ENCODE measurements at places on chromosomes 2 and 18.
A peak's percentile ranks its signal among the peaks of the same experiment; 100 is the strongest.

DNA sequence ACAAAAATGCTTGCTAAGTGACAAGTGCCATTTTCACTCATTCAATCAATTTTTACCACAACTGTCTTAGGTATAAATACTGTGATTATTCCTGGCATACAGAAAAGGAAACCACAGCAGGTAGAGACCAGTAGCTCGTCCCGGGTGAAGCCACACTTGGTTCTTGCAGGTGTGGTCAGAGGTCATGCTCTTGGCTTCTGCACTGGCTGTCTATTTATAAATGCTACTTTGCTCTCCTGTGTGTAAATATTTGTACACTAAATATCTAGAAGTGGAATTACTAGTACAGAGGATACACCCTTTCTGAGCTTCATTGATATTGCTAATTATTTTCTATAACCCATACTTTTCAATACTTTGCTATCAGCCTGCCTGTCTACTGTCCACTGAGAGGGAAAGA, 284.6 kb downstream of the MYT1L start:
- no peak for DNase-seq

DNA sequence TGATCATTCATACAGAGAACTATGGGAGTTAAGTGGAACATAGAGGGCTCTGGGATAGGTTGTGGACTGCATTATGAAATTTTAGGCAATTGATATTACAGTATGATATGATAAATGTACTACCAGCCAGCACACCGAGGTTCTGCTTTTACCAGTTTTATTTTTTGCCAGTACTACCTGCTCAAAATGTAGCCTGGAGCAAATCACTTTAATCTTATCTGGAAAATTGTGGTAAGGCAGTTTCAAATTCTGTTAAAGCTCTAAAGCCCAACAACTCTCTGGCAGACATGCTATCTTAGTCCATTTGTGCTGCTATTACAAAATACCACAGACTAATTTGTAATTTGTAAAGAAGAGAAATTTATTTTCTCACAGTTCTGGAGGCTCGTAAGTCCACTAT, 474.9 kb upstream of the CWC22 start:
- no peak for DNase-seq

DNA sequence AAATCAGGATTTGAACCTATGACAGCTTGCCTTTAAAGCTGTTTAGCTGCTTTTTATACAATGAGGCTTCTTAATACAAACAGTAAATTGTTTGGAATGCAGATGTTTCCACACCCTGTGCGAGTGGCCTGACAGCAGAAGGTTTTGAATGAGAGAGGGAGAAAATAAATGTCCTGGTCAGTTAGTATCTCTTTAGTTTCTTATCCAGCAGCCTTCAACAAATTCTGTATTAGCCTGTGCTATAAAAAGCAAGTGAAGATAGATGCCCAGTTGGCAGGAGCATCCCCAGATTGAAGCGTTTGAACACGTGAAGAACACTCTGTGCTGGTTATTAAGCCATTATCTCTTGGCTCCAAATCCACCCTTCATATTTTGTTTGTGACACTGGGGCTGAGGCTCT, 70.6 kb downstream of the CERS6 start:
- DNase-seq: no peak

DNA sequence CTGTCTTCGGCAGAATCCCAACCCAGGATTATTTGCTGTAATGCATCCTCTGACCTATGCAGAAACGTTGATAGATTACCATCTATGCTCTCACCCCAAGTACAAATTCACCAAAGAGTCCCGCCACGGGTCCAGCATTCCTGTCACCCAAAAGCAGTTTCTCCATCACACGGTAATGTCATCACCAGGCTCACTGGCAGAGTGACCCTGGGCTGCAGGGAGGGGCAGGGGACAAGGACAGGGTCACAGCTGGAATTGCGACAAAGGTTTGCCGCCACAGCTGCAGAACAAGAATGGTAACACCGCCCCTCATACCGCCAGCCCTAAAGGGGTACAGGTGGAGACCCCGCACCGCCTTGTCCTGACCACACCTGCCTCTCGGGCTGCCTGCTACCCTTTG, 40.8 kb upstream of the TMEM177 start:
- no peak for DNase-seq

DNA sequence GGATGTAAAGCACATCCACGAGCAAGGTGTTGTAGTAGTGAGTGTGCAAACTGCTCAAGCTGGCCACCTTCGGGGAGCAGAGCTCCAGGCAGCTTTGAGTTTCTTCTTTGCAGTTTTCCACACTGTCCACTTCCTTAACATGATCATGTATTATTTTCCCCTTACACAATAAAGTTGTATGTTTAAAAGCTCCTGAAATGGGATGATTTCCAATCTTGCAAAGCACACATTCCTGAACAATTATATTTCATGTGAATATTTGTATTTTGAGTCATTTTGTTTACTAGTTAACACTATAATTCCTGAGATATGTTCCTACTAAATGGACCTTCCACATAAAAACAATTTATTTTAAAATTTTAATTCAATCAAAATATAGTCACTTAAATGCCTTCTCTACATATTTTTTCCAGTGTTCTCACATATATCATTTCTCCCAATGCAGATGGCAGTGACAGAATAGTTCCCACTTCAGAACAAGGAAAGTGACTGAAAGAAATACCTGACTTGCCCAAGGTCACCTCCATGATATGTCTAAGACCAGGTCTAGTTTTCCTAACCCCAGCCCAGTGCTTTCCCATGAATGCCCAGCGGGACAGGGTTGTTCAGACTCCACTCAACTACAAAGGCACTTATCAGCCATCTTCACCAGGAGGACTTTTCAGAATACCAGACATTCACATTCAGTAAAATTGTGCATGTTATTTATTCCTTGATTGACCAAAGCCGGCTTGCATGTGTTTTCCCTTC, 5.5 kb downstream of the CYB5A start:
- no peak for DNase-seq

GRCh38 chr2:119231975-119232665, 8.5 kb downstream of the STEAP3 start:
- no peak for DNase-seq

- no peak for DNase-seq
Measured at GRCh38 chr2:207078186-207078798, 87.5 kb downstream of the KLF7 start.

DNA sequence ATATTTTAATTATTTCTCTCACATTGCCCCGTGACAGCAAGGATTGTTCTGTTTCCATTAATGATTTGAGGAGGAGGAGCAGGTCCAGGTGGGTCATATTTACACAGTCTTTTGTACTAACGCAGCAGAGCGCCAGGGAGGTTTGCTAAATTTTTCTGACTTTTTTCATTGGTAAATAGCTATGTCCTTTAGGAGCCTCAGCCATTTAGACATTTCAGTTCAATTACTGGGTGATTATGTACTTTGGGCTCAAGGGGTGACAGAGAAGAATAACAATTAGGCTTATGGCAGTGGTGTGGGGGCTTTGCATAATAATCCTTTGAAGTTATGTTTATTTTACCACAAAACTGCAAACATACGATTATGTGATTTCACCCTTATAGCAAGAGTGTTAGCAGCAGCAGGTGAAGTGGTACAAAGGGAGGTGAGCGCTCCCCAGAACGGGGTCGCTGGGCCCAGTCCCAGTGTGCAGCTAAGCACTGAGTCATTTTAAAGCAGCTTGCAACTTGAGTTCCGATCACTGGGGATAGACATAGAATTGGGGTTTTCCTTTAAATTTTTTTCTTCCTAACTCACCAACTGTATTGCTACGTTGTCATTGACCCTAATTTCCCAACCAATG, 80.3 kb downstream of the TSHZ1 start:
- no peak for DNase-seq

GRCh38 chr2:199336546-199336945, 121.2 kb downstream of the SATB2 start:
- no peak for DNase-seq

- DNase-seq: no peak
Measured at GRCh38 chr18:27556741-27557140, 371.6 kb upstream of the CHST9 start.

GRCh38 chr2:71792926-71793761, 339.8 kb downstream of the DYSF start:
- DNase-seq: no peak

- no peak for DNase-seq
Measured at GRCh38 chr2:72996117-72996502, 75.4 kb downstream of the SFXN5 start.

GRCh38 chr2:231483398-231484329, 19.4 kb upstream of the NCL start:
- peak; percentile 39 for DNase-seq

GRCh38 chr2:207256476-207257207, 90.9 kb upstream of the KLF7 start:
- DNase-seq: no peak

GRCh38 chr2:88669482-88670214, 21.8 kb upstream of the RPIA start:
- no peak for DNase-seq

DNA sequence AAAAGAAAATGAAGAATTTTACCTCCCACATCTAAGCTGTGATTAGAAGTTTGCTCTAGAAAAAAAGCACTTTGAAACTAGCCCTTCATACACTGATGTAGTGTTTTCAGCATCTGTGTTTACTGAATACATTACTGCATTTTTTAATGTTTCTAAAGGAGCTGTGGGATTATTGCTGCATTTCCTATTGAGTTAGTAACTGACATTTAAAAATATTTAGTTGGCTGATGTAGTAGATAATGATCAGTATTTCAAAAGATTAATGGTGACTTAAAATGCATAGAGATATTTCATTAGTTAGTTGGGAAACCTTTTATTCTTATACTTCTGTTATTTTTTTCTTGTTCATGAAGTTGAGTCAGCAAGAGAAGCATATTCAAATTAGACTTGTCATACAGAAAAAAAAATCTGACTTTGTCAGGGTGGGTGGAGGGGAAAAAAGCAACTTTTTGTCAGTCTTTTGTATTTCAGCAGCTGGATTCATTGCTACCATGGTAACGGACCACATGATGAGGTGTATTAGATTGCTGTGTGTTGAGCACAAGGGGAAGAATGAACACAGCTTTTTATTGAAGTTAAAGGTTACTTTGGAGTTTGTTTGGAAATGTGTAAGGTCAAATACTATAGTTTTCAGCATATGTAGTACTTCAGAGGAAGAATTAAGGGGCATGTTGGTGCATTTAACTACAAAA, at the start of gene DTNA:
TSS of gene DTNA (plus strand) at position 549 of the 692 bp plus-strand sequence. CDS start 45,679 bp downstream, outside the sequence.
- DNase-seq: peak; percentile 55

GRCh38 chr2:161122772-161123530, 37.3 kb upstream of the TANK start:
- no peak for DNase-seq

DNA sequence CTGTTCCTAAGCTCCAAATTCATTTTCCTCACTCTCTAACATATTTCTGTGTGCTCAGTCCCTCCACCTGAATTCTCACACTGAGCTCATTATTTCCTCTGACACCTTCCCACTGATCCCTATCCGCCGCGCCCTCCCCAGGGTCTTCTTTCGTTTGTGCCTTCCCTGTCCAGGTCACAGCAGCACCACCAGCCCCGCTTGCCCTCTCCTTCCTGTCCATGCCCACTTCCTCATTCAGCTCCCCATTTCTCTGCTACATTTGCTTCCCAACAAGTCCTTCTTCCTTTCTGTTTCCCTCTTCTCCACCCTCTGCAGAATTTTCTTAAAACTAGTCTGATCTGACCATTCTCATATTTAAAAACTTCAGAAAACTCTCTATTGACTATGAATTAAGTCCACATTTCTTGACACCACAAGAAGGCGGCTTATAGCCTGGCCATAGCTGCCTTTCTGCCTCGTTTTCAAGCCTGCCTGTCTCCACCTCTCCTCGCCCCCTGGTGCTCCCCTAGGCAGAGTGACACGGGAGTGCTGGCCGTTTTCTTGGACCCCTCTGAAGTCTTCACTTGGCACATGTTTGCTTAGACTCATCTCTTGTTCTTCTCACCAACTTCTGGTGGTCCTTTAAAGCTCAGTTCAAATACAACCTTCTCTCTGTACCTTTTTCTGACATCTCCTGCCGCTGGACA, 138.7 kb upstream of the BOD1L2 start:
- DNase-seq: no peak

- DNase-seq: no peak
Measured at GRCh38 chr2:54723996-54724559, 616 bp downstream of the EML6 start.

Measured in right hindlimb (tissue), 1 donor.